ENCODE measurements at places on chromosomes 3 and 15.
A peak's percentile ranks its signal among the peaks of the same experiment; 100 is the strongest.

- DNase-seq = no peak
These were observed 17.3 kb upstream of the CDCP1 start for GRCh38 chr3:45163481-45163880.

GRCh38 chr15:49155834-49156627 is 632 bp upstream of the COPS2 start:
- peak; percentile 58 for DNase-seq

DNA sequence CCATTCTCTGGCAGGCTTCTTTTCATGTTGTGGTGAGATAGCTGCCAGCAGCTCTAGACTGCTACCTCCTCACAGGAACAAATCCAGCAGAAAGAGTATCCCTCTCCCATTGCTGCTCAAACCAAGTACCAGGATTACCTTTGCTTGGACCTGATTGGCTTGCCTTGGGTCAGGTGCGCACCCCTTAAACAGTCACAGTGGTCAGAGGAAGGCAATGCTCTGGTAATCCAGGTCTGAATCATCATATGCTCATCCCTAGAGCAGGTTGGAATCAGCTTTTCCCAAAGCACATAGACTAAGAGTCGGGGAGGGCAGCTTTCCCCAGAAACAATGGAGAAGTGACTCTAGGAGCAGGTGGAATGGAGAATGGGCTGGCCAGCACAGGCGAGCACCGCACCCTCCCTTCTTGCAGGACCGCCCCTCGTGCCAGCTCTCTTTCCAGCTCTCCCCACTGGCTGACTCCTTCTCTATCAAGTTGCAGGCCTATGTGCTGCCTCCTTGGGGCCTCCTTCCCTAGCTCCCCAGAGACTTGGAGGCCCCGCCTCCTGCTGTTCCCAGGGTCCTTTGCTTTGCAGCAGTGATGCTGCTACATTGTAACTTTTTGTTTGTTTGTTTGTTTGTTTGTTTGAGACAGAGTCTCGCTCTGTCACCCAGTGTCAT is 29.9 kb upstream of the ADPGK start:
- no peak for DNase-seq

GRCh38 chr3:156648086-156648485 is 26.3 kb upstream of the TIPARP start:
- peak; percentile 94 for DNase-seq

GRCh38 chr15:68933001-68933400 is 2.7 kb downstream of the SPESP1 start:
- DNase-seq = peak; percentile 16

GRCh38 chr15:69983696-69984265 is 113.9 kb downstream of the TLE3 start:
- peak; percentile 22 for DNase-seq

DNA sequence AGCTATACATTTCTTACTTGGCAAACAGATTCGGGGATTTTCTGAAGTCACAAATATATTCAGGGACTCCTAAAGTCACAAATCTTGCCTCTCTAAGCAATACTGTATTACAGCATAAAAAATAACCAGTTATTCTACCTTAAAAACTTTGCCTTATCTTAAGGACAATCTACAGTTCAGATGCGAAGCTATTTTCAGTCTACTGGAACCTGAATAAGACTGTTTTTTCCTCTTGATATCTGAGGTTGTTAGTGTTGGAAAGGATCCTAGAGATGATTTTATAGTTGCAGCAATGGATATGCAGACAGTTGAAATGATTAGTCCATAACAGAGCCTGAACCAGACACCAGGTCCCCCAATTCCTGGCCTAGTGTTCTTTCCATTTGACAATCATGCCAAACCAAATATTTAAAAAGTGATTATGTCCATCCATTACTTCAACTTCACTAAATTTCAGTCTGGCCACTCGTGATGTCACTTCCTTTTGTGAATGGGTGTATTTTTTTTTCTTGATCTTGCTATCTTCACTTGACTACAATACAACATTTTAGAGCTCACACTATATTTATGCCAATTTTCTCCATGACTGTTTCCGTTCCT is 1.8 kb downstream of the HDGFL3 start:
- peak; percentile 86 for DNase-seq

- DNase-seq = no peak
These were observed 38.5 kb downstream of the SYN2 start for GRCh38 chr3:12042638-12043037.

DNA sequence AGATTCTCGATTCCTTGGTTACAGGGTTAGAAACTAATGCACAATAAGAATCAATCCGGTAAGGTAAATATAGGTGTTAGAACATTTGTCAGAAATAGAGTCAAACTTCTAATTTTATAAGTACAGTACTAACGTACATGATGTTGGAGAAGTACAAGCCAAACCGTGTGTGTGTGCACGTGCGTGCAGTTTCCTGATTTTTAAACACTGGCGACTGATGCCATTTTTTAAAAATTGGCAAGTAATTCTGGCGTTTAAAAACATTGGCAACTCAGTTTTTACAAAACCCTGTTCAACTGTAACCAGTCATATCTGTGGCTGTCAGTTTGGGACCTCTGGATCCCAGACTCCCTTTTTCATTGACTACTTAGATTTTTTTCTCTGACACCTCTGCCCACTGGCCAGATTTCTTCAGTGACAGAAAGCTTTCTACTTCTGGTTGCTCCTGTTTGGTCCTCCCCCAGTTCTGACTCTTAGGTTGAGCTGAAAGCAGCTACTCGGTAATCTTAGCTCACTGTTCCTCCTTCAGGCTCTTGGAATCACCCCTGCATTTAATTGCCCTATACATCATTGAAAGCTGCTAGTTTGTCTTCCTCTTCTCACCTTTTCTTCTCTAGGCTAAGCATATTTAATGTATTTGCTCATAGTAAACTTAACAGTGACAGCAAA is 843 bp downstream of the ATG7 start:
- DNase-seq = peak; percentile 36

DNA sequence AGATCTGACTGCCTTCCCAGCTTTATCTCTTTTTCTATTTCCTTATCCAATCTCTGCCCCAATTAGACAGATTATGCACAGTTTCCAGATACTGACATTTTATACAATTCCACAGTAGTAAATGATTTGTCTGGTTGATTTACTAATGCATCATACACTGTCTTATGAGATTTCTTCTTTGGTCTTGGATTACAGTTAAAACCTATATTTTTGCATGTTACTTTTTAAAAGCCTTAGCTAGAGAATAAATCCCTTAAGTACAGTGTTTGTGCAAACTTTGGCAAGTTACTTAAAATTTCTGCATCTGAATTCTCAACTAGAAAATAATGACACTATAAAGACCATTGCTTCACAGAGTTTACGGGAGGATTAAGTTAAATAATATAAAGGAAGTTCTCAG is 6.0 kb downstream of the UNC13C start:
- no peak for DNase-seq

GRCh38 chr3:157631478-157631877 is 128.3 kb upstream of the VEPH1 start:
- DNase-seq = peak; percentile 23

DNA sequence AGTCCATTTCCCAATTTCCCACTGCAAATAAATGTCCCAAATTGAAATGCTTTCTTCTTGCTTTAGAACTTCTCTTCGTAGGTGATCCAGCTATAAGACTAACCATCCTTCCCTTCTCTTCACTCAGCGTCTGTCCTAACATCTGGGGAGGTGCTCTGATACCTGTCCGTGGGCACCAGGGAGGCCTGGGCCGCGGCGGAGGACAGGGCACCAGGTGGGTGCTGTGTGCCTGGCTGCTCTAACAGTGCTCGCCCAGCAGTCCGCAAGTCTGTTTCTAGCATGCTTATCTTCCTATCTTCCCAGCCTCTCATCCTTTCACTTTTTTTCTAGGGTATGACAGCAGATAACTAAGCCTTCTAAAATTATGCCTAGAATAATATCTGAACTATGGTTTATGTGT is 37.3 kb downstream of the NKIRAS1 start:
- DNase-seq = no peak

DNA sequence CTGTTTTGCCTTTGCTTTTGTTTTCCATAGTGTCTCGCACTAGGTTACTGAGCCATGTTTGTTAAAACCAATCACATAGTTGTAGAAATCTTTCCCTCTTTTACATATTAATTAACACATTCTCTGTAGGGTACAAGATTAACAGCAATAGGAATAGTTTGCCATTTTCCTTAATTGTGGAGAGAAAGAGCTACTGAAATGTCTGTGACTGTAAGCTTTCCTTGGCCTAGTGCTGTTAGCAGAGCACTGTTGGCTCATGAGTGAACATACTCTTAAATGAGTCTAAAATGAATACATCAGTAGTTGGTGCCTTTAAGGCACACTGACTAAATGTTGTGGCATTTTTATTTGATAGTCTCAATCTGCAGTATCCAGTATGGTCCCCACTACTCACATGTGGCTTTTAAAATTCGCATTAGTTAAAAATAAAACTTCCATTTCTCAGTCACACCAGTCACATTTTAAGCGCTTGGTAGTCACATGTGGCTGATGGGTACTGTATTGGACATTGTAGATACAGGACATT is 28.2 kb downstream of the CHD2 start:
- no peak for DNase-seq

GRCh38 chr3:129060276-129061022 is at the start of gene GP9:
Gene GP9, plus strand, starts transcription at chr3:129060779. Its CDS starts 961 bp downstream, at chr3:129061740.
- DNase-seq = no peak

DNA sequence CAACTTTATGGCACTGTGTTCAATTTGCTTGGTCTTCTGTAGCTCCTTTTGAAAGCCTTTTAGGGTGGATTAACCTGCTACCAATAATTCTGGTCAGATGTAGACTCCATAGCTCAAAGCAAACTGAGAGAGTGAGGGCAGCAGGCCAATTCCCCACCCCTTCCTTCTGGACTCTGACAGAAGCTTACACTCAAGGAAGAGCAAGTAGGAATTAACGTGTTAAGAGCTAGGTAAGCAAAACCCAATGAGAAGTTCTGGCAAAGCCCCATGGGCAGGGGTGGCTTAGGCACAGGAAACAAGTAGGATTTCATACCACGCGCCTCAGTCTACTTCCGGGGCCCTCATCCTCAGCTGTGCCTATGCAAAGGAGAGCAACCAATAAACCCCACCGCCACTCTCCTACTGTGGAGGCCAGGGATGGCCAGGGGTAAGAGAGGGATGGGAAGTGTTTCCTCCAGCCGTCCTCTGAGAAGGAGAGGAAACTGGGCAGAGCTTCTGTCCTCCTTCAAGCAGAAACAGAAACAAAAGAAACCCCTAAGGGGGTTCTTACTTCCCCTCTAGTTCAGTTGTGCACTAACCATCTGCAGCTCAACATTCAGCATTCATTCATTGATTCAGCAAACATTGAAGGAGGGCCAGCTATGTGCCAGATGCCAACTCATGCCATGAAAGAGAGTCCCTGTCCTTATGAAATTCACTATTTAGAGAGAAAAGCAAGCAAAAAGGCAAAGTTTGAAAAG is 12.6 kb downstream of the CCR5 start:
- no peak for DNase-seq

GRCh38 chr15:40054605-40054854 is 15.5 kb upstream of the SRP14 start:
- no peak for DNase-seq

GRCh38 chr3:60079076-60079475 is 1029.3 kb upstream of the CFAP20DC start:
- DNase-seq = no peak

DNA sequence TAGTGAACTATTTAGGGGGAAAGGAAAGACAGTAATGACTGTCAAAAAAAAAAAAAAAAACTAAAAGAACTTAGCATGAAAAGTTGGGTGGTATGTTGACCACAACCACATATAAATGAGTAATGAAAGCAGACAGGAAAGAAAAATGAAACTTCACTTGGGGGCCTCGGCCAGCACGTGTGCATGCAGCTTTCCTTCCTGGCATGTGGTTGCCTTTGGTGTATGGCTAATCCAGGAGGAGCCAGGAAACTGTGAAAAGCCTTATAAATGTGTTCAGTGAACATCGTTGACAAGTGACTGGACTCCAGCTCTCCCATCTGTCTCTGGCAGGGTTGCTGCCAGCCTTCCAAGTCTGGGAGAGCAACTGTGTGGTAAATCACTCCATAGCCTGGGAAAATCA is 195.1 kb downstream of the DTWD1 start:
- DNase-seq = peak; percentile 74

DNA sequence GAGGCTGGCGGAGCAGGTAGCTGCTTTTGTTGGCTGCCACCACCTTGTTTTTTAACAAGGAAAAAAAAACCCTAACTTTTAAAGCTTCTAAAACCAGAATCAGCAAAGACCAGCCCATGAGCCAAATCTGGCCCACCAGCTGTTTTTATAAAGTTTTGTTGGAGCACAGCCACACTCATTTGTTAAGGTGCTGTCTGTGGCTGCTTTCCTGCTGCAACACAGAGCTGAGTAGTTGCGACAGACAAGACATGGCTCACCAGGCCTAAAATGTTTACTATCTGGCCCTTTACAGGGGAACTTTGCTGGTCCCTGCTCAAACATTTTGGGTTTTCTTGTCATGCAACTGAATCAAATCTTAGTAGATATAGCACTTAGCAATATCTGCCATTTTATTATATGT is 18.9 kb downstream of the EFCAB12 start:
- peak; percentile 40 for DNase-seq

- no peak for DNase-seq
These were observed 711.7 kb upstream of the GOLIM4 start for GRCh38 chr3:168807448-168807847.

- peak; percentile 4 for DNase-seq
These were observed 123.4 kb downstream of the ATP10A start for GRCh38 chr15:25739687-25740121.

GRCh38 chr3:157248590-157249422 is 88.9 kb upstream of the CCNL1 start:
- peak; percentile 95 for DNase-seq

DNA sequence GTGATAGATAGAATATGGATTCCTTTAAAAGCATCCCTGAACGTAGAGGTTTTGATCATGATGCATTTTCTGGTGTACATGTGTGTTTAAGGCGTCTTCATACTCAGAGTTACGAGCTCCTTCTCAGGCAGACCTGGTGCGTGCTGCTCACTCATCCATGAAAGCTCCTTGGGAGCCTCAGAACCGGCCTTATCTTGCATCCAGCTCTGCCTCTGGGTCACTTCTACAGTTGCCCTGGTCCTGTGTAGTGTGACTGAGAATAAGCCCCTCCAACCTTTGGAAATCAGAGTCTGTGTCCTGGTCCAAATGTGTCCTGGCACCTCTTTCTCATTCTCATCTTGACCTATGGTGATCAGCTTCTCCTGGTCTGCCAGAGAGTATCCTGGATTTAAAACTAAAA is 17.3 kb upstream of the RARRES1 start:
- no peak for DNase-seq

DNA sequence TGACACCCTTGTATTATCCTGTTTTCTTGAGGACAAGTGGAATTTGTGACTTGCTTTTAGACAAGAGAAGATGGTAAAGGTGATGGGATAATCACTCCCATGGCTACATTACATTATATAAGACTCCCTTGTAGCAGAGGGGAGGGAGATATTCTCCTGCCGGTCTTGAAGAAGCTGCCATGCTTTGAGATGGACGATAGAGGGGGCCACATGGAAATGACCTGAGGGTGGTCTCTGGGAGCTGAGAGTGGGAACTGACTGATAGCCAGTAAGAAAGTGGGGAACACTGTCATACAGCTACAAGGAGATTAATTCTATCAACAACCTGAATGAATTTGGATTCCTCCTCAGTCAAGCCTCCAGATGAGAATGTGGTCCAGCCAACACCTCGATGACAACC is 540.1 kb downstream of the NTRK3 start:
- no peak for DNase-seq
